AG10803 (cell line): ENCODE measurements at places on chromosomes 4 and X.

- DNase-seq, result no peak
These were observed 19.6 kb upstream of the CHM start for GRCh38 chrX:86066998-86067397.

DNA sequence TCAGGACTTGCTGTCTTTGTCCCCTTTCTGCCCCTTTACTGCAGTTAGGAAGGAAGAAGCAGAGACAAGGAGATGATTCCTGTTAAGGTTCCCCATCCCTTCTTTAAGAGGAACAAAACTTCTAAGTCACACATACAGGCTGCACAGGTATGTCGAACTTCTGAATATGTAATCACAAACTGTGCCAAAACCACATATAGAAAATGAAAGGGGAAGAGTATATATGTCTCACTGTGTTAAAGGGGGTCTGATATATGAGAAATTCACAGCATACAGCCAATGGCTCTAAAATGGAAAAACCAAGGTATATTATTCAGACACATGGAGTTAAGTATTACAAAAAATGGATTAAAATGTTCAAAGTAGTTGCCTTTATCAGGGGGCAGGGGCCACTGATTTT is 11.7 kb downstream of the CFAP97 start:
- DNase-seq, result no peak

DNA sequence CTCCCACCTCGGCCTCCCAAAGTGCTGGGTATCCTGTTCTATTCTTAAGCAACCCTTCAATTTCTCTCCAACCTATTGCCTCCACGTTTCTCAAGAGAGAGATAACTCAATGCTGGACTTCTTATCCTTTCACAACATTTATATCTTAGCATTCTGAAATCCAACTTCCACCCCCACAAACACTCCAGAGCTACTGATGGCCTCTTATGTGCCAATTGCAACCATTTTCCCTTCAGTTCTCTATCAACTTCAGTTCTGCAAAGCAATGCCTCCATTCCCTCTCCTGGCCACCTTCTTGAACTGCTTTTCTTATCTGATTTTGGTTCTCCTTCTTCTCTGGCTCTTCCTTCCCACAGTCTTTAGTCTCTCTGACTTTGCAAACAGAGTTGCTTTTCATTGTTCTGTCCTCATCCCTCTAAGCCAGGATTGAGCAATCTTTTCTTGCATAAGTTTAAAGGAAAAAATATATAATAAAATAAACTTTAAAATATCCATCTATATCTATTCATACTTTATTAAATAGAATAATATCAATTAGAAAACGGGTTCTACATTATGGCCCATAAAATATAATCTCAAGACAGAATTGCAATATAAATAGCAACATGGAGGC is 3.6 kb upstream of the STBD1 start:
- no peak for DNase-seq

DNA sequence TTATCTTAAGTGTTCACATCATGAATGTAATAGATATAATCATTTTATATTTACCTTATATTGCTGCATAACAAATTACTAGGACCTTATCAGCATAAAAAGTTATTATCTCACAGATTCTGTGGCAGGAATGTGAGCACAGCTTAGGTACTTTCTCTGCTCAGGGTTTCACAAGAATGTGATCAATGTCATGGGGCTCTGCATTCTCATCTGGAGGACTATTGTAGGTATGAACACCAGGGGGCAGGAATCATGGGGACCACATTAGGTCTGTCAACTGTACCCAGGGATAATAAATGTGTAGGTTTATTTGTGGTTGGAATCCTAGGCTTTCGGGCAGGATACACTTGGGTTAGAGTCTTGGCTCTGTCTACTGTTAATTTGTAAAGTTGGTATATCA is 519.2 kb downstream of the ARAP2 start:
- no peak for DNase-seq

DNA sequence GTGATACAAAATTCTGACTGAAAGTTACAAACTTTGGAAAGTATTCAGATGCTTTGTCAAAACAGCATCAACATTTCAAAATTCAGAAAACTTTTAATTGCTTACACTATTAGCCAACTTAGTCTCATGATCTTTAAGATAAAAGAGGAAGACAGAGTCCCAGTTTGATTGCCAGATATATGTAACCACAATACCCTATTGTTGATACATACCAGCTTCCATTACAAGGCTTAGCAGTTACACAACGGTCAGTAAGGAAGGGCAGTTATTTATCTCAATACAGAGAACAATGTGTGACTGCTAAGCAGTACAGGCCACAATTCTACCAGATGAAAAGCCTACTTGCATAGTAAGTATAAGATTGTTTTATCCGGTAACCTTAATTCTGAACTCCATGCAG is 138.4 kb downstream of the SPANXN3 start:
- DNase-seq, result no peak
